ENCODE measurements at places on chromosomes 3 and 15.

GRCh38 chr3:158680861-158681260 is 8.4 kb upstream of the LXN start:
- DNase-seq, result no peak

DNA sequence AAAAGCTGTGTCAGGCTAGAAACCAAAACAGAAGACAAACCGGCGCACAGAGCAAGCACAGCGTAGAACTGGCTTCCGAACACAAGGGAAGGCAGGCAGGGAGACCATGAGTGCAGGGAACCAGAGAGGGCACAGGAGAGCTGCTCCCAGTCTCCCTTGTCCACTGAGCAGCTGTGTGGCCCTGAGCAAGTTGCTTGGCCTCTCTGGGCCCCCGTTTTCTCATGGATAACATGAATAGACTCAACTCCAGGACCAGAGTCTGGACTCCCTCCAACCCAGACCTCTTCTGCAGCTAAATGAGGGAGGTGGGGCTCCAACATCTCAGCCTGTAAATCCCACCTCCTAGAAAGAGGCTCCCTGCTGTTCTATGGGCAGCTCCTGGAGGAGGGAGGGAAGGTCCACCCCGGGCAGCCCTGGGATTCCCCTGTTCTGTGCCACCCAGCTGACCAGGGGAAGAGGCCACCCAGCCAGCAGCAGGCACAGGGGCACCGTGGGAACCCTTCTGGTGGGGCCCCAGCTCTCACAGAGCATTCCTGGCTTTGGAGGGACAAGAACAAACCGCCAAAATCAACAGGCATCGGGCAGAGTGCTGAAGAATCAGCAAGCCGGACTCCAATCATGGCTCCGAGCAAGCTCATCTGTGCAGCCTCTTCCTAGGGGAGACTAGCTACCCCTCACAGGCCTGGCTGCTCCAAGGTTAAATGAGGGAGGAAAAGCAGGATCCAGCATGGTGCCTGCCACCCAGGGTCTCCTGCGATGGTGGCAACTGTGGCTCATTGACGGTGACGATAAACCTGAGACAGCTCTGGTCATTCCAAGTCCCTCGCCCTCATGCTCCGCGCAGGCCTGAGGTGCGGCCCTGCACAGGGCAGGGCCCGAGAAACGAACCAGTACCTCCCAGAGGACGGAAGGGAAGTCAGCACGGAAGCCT is 15.1 kb downstream of the XXYLT1 start:
- no peak for DNase-seq

DNA sequence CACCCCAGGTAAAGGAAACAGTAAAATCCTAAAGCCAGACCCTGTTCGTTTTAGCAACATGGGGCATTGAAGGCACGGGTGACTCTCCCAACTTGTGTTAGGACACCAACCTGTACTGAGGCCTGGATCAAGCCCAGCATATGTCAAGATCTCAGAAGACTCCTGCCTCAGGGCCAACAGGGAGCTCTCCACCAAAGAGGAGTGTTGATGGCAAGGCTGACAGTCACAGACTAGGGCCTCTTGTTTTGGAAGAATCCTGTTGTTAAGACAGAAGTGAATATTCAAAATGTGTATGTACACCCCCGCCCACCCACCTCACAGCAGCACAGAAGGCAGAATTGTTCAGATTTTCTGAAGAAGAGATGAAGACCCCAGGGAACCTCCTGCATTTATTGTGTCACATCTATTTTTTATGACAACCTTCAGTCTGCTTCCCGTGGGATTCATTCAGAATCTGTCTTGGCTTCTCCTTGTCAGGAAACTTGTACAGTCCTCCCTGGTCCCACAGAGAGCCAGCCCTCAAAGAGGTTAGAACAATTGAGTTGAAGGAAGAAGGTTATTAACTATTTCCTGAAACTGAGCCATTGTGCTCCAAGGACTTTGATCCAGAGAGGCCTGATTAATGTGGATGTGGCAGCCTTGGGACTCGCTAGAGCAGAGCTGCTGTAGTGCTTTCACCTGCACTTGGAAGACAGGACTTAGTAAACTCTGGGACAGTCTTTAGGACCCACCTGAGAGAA is 61.7 kb upstream of the PLXNA1 start:
- DNase-seq, result no peak

- no peak for DNase-seq
Observed at GRCh38 chr15:40685376-40685775, 9.6 kb upstream of the RAD51 start.

DNA sequence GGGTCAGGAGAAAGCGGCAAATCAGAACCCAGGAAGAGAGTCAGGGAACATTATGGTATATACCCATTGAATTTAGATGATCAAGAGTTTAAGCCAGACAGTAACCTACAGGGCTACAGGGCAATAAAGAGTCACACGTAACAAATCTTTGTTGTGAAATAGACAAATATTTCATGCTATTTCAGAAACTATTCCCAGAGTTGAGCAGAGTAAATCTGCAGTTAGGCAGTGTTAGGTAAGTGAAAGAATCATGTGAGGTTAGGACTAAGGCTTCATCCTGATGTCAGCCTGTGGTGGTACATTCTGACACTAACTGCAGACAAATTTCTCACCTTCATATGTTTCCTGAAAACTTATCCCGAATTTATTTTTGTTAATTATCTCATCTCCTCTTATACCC is 153.0 kb downstream of the UBE2E2 start:
- no peak for DNase-seq

DNA sequence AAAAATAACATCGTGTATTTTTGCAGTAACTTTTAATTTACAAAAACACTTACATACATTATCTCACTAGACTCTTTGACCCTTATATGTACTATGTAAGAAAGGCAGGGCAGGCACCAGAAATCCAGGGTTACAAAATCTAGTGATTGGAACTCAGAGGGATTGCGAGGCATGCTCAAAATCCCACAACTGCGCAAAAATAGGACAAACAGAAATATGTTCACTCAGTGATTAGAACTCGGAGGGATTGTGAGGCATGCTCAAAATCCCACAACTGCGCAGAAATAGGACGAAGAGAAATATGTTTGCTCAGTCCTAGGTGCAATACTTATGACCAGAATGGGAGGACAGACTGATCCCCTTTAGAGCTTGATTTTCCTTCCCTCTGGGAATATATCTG is 79.2 kb upstream of the TGFBR2 start:
- no peak for DNase-seq

All from CD8-positive, alpha-beta memory T cell (primary cell).